COR-L47 (cell line): ENCODE measurements at places on chromosomes 16 and 17.

- no peak for DNase-seq
Observed at GRCh38 chr17:32604966-32605365, 118.2 kb downstream of the CDK5R1 start.

DNA sequence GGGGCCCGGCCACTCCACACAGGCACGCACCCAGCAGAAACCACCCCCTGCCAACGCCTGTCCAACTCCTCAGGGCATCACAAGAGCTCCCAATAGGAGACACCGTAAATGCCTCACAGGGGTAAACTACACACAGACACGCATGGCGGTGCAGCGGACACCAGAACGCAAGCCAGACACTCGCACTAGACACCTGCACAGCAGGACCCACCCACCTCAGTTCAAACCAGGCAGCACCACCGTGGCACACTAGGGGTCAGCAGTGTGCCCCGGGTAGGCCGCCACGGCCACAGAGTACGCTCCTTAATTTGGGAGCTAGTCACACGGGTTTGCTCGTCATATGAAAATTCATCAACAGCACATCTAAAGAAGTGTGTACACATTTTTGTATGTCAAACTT is 3.4 kb downstream of the SLC38A10 start:
- DNase-seq = peak; percentile 62

- peak; percentile 10 for DNase-seq
Observed at GRCh38 chr17:55005520-55005919, 37.0 kb downstream of the STXBP4 start.

- no peak for DNase-seq
Observed at GRCh38 chr17:32174889-32175288, 32.6 kb downstream of the RHOT1 start.

- no peak for DNase-seq
Observed at GRCh38 chr16:68909099-68909733, 65.9 kb downstream of the TANGO6 start.

- DNase-seq = no peak
Observed at GRCh38 chr17:51441431-51441830, 181.1 kb downstream of the UTP18 start.

DNA sequence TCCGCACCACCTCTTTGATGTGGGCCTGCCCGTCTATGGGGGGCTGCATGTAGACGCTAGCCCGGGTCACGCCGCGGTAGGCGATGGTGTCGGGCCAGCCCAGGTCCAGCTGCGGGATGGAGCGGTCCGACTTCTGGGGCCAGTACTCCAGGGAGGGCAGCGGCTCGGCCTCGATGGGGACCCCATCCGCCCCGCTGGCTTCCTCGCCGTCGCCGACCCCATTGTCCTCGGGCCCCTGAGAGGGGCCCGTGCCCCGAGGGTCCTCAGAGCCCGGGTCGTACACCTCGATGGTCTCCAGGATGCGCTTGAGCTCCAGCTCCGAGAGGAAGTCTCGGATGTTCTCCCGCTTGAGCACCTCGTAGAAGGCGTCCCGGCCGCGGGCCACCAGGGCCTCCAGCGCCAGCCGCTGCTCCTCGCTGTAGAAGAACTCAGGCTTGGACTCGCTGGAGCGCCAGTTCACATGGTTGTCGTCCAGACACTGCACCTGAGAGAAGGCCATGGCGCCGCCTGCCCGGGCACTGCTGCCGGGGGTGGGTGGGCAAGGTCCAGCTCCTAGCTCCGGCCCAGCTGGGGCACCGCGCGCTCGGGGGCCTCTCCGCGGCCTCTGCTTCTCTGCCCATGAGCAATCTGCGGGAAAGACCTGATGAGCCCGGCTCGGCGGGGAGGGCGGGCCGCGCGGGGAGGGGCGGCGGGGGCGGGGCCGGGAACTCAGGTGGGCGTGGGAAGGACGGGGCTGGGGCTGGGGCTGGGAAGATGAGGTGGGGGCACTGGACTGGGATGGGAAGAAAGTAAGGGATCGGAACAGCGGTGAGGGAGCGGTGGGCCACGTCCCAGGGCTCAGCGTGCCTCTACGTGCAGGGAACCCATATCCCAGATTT is 782 bp downstream of the FAM83G start:
- DNase-seq = no peak

- DNase-seq = no peak
Observed at GRCh38 chr16:48300391-48300856, 53.1 kb upstream of the ABCC11 start.

DNA sequence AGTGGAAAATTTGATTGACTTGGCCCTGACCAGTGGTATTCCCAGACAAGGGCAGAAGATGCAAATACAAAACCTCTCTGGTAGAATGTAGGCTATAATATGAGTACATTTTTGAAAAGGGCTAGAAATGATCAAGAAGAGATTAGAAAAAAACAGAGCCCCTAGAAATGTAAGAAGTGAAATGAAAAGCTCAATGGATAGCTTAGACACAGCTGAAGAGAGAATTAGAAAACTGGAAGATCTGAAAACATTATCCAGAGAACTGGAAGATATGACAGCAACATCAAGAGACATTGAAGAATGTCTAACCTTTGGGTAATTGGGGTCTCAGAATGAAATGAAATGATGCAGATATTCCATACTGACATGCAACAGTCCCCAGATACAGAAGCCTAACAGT is 105.2 kb upstream of the ZNF750 start:
- DNase-seq = no peak

- no peak for DNase-seq
Observed at GRCh38 chr16:66495440-66495839, 54.5 kb downstream of the TK2 start.

DNA sequence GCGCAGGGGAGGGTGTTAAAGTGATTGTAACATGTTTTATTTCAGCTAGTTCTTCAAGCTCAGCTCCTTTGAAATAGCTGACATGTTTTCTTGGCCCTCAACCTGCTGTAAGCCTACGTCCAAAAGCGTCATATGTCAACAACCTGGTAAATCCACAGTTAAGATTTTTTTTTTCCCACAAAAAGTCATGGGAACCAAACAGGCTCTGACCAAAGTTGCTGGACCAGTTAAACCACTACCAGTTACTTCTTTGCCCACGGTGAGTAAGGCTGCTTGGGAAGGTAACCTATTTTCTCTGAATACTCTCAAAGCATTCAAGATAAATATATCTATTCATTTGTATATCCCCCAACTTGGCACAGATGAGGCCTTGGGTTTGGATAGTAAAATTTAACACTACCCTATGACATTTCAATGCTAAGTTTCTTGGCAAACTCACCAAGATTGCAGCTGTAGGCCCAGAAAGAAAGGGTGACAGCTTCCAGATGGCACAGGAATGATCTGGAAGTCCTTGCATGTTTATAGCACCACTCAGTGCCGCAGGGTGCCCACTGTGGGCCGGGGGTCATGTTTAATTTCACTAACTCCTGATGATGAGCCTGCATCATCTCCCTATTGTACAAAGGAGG is 166.2 kb downstream of the XYLT1 start:
- DNase-seq = no peak

GRCh38 chr17:58081646-58082340 is 1.4 kb upstream of the DYNLL2 start:
- no peak for DNase-seq

DNA sequence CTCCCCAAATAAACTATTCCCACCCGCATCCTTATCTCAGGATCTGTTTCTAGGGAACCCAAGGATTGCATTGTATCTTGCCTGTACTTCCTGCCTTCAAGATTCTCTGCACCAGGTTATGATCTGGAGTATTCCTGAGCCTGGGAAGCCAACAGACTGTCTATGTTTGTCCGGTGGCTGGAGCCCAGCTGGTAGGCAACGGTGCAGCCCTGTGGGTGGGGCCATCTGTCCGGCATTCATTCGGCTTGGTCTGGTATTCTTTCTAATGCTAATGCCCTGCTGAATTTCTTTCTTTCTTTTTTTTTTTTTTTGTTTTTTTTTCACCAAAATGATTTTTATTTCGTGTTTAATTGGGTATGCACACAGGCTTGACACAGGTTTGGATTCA is 20.7 kb upstream of the TVP23A start:
- DNase-seq = no peak

GRCh38 chr17:62618647-62619416 is 8.6 kb upstream of the MRC2 start:
- no peak for DNase-seq

DNA sequence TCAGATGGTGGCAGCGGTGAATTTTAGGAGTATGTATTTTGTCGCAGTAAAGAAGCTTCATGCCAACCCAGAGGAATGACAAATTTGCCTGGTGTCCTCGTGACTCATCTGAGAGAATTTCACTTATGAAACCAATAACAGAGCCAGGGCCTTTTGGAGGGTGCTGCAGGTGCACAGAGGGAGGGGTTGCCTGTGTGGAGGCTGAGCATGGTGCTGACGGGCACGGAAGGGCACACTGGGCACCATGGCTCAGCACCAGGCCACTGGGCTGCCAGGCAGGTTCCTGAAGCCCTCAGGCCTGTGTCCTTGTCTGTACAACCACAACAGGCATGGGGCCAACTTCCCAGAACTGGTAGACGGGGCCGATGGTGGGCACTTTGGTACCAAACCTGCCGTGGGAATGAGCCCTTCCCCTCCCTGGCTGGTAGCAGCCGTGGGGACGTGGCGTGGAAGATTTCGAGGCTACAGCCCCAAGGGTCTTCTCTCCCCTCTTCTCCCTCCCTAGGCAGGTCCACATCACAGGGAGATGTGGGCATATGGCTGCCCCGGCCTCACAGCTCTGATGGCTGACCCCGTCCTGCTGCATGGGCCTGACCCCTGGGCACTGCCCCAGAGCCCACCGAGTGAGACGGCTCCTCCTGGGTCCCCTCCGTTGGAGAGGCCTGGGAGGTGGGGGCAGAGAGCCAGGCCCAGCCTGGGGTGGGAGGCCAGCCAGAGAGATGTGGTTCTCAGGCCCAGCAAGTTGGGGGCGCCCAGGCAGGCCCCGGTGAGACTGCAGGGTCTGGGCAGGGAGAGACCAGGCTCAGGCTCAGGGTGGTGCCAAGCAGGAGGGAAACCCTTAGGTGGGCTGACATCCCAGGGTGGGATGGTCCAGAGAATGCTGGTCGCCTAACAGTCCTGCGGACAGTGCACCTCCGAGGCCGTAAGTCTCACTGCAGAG is 30.2 kb upstream of the ZNF469 start:
- no peak for DNase-seq

GRCh38 chr17:41199421-41200078 is 9.9 kb downstream of the KRTAP9-1 start:
- no peak for DNase-seq

- no peak for DNase-seq
Observed at GRCh38 chr16:31246296-31246695, 13.5 kb upstream of the ITGAM start.
